ENCODE measurements at places on chromosomes 11 and 22.
A peak's percentile ranks its signal among the peaks of the same experiment; 100 is the strongest.

- peaks cover 5% of the 10 kb centered on the region for H3K36me3 ChIP-seq
- peaks cover 2% of the 10 kb centered on the region for H3K27me3 ChIP-seq
- H3K4me3 ChIP-seq = peak overlapping the region; percentile 86
- H3K27ac ChIP-seq = no peak overlapping the region
- H3K4me1 ChIP-seq = peaks cover 30% of the 10 kb centered on the region
Measured at GRCh38 chr11:44067266-44067665, 1.2 kb downstream of the ACCS start.

- no peak overlapping the region for H3K27ac ChIP-seq
- no peaks in the 10 kb centered on the region for H3K36me3 ChIP-seq
- H3K4me3 ChIP-seq = no peak overlapping the region
- H3K27me3 ChIP-seq = no peaks in the 10 kb centered on the region
- H3K4me1 ChIP-seq = no peaks in the 10 kb centered on the region
Measured at GRCh38 chr11:116651737-116652237, 121.0 kb downstream of the BUD13 start.

- H3K36me3 ChIP-seq = no peaks in the 10 kb centered on the region
- H3K4me3 ChIP-seq = peak overlapping the region; percentile 16
- peaks cover 20% of the 10 kb centered on the region for H3K27me3 ChIP-seq
- H3K27ac ChIP-seq = no peak overlapping the region
Measured at GRCh38 chr11:19772480-19772879, 59.8 kb downstream of the NAV2 start.

DNA sequence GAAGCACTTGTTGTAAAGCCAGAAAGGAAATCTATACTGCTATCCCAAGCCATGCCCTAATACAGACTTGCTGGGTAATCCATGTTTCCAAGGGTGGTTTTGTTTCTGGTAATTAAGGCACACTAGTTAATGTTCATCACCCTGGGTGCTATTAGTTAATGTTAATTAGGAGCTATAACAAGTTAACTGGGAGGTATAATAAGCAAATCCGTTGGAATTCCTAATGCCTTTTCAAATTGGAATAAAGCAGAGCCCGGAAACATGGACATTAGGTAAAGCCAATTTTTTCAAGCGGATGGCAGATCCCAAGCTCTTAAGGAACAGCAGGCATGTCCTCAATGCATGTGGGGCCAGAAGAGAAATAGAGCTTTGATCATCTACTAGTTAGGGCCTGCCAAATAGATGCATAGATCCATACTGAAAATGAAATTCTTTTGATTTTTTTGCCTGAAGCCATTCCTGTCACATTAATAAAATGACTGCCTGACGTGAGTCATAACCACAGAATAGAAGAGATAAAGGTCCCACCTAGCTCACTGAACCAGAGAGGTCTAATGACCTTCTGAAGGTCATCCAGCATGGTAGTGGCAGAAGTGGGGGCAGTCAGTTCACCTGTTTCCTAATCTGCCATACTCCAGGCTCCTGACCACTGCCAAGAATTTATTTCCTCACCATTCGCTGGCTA lies 28.5 kb upstream of the CCDC34 start:
- H3K27ac ChIP-seq = no peak overlapping the region
- H3K4me3 ChIP-seq = peak overlapping the region; percentile 11
- peaks cover 1% of the 10 kb centered on the region for H3K36me3 ChIP-seq
- H3K4me1 ChIP-seq = peaks cover 84% of the 10 kb centered on the region

DNA sequence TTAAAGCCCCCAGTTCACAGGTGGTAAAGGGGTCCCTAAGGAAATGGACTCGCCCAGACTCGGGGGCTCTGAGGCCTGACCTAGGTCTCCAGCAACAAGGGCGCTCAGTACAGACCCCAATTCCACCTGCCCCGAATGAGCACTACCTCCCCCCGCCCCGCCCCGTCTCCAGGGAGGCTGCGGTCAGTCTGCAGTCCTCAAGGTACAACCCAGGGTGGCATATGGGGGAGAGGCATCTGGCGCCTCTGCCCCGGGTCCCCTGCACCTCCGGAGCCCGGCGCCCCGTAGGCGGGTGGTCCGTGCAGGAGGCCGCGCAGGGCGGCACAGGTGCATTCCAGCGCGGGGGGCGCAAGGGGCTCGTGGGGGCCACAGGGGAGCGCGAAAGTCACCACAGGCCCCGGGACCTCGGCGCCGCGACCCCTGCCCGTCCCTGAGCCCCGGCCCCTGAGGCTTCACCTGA lies 361 bp downstream of the CTSD start:
- H3K27me3 ChIP-seq = no peaks in the 10 kb centered on the region
- H3K4me3 ChIP-seq = peak overlapping the region; percentile 86
- no peak for DNase-seq
- peaks cover 5% of the 10 kb centered on the region for H3K4me1 ChIP-seq
- no peak overlapping the region for H3K27ac ChIP-seq

GRCh38 chr22:43855431-43855830 lies 6.9 kb downstream of the SULT4A1 start:
- H3K4me1 ChIP-seq = no peaks in the 10 kb centered on the region
- peaks cover 6% of the 10 kb centered on the region for H3K36me3 ChIP-seq
- H3K27me3 ChIP-seq = peaks cover 5% of the 10 kb centered on the region
- DNase-seq = no peak
- peak overlapping the region; percentile 52 for H3K27ac ChIP-seq

DNA sequence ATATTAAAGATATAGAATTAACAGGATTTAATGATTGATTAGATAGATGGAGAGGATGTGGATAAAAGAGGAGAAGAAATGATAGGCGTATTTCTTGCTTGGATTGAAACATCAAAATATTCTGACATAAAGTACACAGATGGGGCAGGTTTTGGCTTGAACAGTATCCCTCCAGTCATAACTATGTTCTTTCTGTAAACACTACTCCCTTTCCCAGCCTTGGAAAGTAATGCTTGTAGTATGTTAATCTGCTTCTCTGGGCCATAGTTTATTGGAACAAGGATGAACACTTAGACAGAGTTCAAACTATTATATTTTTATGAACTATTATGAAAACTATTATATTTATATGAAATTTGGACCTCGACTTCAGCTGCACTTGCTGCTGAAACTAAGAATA lies 419.2 kb downstream of the AASDHPPT start:
- H3K27ac ChIP-seq = no peak overlapping the region
- H3K4me1 ChIP-seq = peaks cover 8% of the 10 kb centered on the region
- no peaks in the 10 kb centered on the region for H3K36me3 ChIP-seq
- no peak overlapping the region for H3K4me3 ChIP-seq
- no peaks in the 10 kb centered on the region for H3K27me3 ChIP-seq
- DNase-seq = no peak

GRCh38 chr11:35363246-35363801 lies 56.0 kb downstream of the SLC1A2 start:
- DNase-seq = no peak
- peaks cover 2% of the 10 kb centered on the region for H3K27me3 ChIP-seq
- peak overlapping the region; percentile 87 for H3K27ac ChIP-seq
- H3K4me1 ChIP-seq = no peaks in the 10 kb centered on the region
- no peak overlapping the region for H3K4me3 ChIP-seq

DNA sequence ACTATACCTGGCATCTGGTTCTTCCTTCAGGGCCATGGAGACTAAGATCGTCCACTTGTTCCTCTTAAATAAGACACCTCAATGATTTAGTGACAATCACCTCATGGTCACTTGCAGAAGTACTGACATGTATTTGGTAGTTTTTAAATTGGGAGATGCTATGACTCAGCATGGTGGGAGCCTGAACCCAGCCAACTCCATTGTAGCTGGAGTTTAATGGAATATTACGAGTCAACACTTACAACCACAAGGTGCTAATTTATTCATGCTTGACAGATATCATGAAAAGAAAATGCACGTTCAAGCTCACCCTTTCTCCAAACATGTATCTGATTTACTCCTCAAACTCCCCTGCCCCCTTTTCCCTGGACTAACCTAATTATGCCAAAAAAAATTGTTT lies 16.6 kb upstream of the APOL3 start:
- H3K4me1 ChIP-seq = no peaks in the 10 kb centered on the region
- no peaks in the 10 kb centered on the region for H3K27me3 ChIP-seq
- no peaks in the 10 kb centered on the region for H3K36me3 ChIP-seq

GRCh38 chr11:119759747-119760412 lies 30.9 kb upstream of the NECTIN1 start:
- no peak overlapping the region for H3K27ac ChIP-seq
- H3K4me3 ChIP-seq = no peak overlapping the region
- no peak for DNase-seq

DNA sequence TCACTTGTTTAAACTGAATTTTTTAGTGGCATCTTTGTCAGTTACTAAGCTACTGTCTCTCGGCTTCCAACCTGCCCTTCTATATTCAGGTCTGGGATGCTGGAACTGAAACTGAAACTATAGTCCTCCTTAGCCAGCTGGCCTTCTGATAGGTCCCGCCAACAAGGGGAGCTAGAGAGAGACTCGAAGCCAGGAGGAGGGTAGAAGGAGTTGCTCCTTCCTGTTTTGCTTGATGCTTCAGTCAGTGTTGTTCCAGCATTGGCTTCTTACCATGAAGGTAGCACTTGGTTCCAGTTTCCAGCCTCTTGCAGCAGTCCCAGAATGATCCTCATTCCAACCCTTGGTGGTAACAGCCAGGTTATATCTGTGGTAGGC lies 32.9 kb upstream of the HORMAD2 start:
- no peaks in the 10 kb centered on the region for H3K36me3 ChIP-seq
- no peak for DNase-seq
- peaks cover 28% of the 10 kb centered on the region for H3K4me1 ChIP-seq

- DNase-seq = no peak
- H3K27me3 ChIP-seq = no peaks in the 10 kb centered on the region
- H3K4me1 ChIP-seq = peaks cover 49% of the 10 kb centered on the region
- H3K27ac ChIP-seq = no peak overlapping the region
- H3K4me3 ChIP-seq = no peak overlapping the region
- no peaks in the 10 kb centered on the region for H3K36me3 ChIP-seq
Measured at GRCh38 chr22:17477391-17477833, 85.9 kb upstream of the SLC25A18 start.
